Activated T-cell treated with anti-CD3 and anti-CD28 coated beads, Interleukin-2, amount 50 U/mL, for 72 hours (primary cell): ENCODE measurements at places on chromosomes 2 and 18. TPM values are rescaled to one million over a fixed set of nuclear protein-coding genes. Genes with fewer than 3 reads are reported as not detected.

GRCh38 chr2:85436836-85437487, 18.4 kb downstream of the SH2D6 start:
- DNase-seq = no peak

DNA sequence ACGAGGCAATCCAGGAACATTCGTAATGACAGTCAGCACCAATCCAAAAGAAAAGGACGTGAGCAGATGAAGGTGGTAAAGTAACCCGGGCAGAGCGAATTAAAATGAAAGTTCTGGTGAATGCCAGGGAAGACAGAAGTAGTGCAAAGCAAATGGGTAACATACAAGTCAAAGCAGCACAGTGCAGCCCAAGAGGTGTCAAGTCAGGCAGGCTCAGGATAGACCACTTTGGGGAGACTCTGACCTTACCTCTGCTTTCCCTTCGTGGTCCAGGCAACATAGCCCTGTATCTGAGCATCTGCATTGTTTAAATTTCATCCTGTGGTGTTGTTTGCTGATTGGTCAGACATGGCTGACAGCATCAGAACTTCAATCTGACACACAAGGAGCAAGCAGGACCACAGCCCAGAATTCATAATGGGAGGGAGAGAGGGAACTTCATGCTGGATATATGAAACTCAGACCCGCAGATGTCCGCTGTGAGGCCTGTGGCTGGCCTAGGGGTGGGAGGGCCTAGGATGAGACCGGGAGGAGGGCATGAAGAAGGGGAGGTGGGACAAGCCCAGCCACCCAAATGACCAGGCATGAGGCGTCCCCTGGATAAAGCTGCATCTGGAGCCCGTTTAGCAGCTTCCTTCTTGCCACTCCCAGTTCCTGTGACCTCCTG, 285.7 kb downstream of the TCF4 start:
- DNase-seq = no peak

DNA sequence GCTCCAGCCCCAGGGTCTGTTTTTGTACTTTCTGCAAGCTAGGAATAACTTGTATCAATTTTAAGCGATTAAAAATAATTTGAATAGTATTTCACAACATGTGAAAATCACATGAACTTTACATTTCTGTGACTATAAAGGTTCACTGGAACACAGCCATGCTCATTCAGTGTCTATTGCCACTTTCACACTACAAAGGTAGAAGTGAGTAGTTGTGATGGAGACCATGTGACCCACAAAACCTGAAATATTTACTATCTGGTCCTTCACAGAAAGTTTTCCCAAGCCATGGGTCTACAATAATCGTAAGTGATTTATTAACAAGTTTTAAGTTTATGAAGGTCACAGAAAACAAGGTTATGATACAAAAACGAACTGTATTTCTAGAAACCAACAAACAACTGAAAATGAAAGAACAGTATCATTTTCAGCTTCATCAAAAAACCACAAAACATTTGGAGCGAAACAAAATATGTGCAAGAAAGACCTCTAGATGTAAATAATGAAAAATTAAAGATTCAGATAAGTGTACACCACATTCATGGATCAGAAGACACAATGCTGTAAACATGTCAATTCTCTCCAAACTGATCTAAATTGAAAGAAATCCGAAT, 68.9 kb upstream of the DNER start:
- no peak for DNase-seq

GRCh38 chr2:96933305-96934181, 52.8 kb downstream of the FAM178B start:
- no peak for DNase-seq

The RAX gene
- total RNA-seq = not detected

- no peak for DNase-seq
Measured at GRCh38 chr2:83168377-83168776, 1290.7 kb downstream of the SUCLG1 start.

The MEIS1 gene
- 0.34 TPM for total RNA-seq

- DNase-seq = peak; percentile 69
Measured at GRCh38 chr2:2057125-2057721, 273.9 kb downstream of the MYT1L start.

DNA sequence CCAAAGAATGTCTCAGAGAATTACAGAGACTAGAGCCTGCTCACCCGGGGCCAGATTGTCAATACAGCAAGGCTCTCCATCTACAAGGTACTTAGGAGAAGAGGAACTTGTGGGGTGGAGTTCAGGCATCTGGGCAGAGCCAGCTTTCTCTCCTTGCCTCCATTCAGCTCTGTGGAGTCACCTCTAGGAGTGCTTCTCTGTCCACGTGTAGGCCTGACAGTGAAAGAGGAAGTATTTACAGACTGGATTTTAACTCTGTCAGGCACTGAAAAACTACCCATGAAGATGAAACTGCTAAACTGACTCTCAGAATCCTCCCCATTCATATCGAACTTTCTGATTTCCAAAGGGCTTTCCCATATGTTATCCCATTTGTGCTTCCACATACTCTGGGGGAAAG, 315.6 kb downstream of the SETBP1 start:
- DNase-seq = no peak

DNA sequence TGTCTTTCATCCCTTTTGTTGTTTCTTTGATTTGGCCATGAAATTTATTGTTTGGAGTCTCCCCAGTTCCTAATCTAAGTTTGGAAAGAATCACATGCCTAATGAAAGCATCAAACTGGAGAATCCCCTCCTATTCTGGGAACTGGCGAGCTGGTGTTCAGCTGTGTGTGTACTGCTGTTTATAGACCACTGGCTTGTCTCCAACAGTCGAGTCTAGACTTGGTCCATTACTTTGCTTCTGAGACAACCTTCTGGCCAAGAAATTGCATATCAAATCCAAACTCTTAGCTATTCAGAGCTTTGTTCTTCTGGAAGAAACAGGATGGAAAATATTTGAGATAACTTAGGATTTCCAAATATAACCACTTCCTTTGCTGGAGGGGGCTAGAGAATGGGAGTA, 111.5 kb upstream of the THSD7B start:
- DNase-seq = no peak

The KLHL41 gene
- 0.09 TPM for total RNA-seq

The NTSR2 gene
- not detected for total RNA-seq

The SALL3 gene
- total RNA-seq = not detected

The DYNAP gene
- not detected for total RNA-seq

- DNase-seq = no peak
Measured at GRCh38 chr18:66993492-66993891, 389.6 kb upstream of the CDH19 start.
